ENCODE measurements at places on chromosomes 1 and 21.

- DNase-seq, result peak; percentile 86
Observed at GRCh38 chr1:153617663-153618062, 1.5 kb upstream of the S100A14 start.

DNA sequence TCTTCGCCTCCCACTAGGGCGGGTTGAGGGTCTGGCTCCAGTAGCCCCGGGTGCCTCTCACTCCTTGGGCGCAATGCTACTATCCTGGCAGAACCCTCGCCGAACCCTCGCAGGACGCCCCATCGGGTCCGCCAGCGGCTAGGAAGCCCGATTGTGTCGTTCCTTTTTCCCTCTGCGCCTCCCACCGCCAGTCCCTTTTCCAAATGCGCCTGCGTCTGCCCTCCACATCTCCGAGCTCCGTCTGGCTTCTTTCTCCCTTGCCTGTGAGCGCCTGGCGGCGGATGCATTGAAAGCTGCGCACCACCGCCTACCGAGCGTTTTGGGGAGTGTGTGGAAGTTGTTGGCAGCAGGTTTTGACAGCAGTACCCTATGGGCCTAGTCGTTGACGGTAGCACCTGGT lies 1.0 kb upstream of the DIRAS3 start:
- DNase-seq, result no peak

DNA sequence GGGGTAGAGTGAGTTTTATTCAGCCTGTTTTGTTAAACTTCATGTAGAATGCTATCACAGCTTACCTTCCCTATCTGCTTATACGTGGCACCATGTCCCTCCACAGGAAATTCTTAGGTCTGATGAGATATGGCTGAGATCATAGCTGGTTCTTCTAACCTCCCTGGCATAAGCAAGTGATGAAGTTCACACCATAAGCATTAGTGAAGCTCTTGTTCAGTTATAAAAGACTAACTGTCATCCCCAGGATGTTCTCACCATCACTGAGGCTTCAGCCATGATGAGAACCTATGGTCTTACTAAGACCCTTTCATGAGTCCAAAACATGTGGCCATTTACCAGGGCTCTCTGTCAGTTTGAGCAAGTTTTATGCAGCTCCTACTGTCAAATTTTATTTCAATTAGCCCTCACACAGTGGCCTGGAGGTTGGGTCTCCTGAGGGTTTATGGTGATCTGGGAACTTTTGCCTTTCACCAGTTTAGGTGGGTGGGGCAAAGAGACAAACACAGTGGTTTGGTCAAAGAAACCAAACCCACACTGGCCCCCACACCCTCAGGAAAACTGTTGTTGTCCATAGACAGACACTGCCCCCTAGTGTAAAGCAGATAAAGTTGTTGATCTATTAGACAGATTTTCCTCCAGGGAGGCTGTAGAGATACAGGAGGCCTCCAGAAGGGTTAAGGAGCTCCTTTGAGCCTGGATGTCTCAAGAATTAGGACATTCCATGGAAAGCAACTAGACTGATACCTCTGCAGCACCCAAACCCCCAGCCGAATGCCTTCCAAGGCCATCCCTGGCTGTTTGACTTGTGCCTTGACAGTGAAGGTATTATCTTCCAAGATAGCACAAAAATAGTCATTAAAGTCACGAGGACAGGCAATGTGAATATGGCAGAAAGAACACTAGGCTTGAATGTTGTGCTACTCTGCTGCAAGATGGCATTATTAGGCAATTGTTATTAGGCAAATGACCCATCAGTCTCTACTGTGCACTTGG lies 5.0 kb downstream of the SLC22A15 start:
- no peak for DNase-seq

DNA sequence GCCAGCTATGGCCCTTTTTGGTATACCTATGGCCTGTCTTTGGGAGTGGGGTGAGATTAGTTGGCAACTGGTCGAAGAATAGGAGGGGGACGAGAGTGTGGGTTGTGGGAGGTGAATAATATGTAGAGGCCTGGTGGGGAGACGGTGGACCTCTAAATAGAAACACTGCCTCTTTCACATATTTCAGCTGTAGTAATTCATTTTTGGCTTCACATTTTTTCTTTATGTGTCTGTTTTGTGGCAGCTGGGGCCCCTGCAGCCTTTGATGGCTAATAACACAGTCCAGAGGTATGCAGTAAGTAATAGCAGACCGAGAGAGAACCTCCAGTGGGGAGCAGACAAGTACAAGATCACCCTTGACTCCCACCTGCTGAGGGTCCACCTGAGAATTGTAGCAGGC lies 75.9 kb downstream of the HLX start:
- no peak for DNase-seq

GRCh38 chr1:64810001-64810400 lies 65.1 kb downstream of the RAVER2 start:
- no peak for DNase-seq

DNA sequence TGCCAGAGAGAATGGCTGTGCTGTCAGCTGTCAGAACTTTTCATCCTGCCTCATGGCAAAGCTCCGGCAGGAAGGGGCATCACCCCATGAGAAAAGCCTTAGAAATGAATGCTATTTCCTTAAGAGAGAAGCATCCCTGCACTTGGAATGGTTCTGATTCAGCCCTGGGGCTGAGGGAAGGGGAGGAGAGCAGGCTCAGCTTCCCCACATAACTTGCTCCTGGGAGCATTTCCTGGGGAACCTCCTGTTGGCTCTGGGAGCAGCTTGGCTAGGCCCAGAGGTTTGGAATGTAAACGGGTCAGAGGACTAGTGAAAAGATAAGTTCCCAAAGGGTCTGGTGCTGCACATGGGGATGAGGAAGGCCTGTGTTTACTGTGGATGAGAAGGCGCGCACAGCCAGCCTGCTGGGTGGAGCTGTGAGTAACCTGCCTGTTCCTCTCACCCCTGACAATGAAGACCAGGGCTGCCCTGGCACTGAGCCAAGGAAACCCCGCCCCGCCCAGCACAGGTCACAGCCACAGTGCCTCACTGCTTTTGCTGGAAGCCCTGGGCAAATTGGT lies 5.0 kb downstream of the PRELP start:
- peak; percentile 71 for DNase-seq

DNA sequence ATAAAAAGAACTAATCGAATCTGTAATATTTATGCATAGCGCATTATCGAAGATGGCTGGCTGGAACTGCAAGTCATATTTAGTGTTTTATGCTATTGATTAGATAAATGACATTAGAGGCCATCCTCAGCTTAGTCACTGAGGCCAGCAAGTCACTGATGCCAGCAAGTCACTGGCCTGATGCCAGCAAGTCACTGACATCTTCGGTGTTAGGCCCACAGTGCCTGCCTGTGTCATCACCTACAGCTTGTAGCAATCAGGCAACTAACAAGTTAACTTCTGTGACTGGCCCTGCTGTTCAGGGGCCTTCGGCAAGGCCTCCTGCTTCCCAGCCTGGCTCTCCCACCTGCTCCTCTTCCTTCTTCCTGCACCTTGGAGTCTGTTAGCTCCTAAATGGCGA lies 65.6 kb upstream of the SCCPDH start:
- DNase-seq, result no peak

GRCh38 chr1:230077011-230077410 lies 10.0 kb downstream of the GALNT2 start:
- DNase-seq, result no peak

- no peak for DNase-seq
Observed at GRCh38 chr1:172266528-172267174, 153.8 kb upstream of the C1orf105 start.

Measured in upper lobe of left lung (tissue), 6 donors.